T-helper 2 cell (primary cell): ENCODE measurements at places on chromosomes 16 and 17.

DNA sequence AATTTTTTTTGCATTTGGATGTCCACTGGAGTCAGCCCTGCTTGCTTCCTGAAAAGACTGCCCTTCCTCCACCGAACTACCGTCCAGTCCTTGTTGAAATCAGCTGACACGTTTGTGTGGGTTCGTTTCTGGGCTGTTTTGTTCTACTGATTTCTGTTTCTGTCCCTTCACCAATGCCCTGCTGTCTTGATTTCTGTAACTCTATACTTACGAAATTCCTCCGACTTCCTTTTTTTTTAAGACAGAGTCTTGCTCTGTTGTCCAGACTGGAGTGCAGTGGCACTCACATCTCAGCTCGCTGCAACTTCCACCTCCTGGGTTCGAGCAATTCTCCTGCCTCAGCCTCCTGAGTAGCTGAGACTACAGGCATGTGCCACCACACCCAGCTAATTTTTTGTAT is 8.4 kb upstream of the GAA start:
- DNase-seq, result no peak

DNA sequence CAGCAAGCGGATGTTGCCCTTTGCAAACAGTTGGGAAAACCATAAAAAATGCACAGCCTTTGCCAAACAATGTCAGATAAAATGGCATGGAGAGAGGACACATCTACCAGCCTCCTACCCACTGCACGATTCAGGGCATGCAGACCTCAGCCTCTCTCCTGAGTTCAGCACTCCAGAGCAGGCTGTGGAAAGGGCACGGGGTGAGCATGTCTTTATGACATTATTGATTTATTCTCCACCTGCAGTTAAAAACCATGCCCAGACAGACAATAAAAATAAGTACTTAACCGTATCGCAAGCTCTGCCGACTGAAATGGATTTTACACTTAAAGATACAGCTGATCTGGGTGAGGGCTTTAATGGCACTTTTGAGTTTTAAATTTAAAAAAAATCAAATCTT is 127.1 kb downstream of the MAF start:
- no peak for DNase-seq

GRCh38 chr17:56629531-56630075 is 36.1 kb downstream of the NOG start:
- no peak for DNase-seq

GRCh38 chr16:22635357-22635761 is 124.7 kb downstream of the NPIPB5 start:
- DNase-seq, result no peak

DNA sequence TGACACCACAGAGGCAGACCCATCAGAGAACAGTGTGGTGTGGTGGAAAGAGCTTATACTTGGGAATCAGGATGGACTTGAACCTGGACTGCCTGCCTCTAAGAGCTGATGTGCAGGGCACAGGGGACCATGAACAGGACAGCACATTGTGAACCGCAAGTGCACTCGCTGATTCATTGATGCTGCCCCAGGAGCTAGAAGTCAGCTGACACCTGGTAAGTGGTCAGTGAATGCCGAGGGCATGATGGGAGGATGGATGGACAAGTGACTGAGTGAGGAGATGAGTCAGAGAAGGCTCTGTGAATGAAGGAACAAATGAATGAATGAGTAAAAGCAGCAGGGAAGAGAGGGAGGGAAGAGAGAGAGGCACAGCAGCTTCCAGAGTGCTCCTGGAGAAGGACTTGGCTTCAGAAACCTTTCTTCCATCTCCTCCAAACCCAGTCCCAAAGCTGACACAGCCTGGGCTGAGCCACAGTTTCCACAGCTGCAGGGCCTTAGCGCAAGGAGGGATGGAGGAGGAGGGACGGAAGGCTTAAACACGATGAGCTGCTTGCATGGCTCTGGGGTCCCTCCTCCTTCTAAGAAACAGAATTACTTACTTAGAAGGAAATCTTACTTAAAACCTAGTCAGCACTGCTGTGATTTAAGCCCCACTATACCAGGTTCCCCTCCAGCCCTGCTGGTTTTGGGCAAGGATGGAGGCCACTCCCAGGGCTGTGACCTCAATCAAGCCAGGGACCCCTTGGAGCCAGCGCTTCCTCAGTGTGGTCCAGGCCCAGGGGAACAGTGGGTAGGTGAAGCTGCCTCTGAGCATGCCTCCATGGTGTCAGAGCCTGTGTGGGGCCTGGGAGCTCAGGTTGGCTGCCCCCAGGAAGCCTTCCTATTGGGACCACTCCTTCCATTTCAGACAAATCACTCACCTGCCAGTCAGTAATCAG is 184.6 kb downstream of the TMEM132E start:
- DNase-seq, result no peak

GRCh38 chr17:238964-239259 is 57.5 kb upstream of the DOC2B start:
- DNase-seq, result no peak

DNA sequence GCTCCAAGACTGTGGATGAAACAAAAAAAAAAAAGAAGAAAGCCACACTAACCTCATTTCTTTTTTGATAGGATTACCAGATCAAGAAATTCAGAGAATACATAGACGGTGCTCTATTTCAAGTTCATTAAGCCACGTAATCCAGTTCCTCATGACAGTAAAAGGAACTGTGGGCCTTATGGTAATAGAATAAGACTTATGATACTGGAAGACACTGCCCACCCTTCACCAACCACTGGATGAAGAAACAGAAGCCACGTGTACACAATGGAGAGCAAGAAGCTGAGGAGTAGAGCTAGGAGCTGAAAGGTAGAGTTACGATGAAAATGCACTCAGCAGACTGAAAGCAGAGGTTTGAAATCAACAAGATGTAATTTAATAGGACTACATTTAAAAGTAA is 11.2 kb downstream of the NCBP3 start:
- no peak for DNase-seq

DNA sequence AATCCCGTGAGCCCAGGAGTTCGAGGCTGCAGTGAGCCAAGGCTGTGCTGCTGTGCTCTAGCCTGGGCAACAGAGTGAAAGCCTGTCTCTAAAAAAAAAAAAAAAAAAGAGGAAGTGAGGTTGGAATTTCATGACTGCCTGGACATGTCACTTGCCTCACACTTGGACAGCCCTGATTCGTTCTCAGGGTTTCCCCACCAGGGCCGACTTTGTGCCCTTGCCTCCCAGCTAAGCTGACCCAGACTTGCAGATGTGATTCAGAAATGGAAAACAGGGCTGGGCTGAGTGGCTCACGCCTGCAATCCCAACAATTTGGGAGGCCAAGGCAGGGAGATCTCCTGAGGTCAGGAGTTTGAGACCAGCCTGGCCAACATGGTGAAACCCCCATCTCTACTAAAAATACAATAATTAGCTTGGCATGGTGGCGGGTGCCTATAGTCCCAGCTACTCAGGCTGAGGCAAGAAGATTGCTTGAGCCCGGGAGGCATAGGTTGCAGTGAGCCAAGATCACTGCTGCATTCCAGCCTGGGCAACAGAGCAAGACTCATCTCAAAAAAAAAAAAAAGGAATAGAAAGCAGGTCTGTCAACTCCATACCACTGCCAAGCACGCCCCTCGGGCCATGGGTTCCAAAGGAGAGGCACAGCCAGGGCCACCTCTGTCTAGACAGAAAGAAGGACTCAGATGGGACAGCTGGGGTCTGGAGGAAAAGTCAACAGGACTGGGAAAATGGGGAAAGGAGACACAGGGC is 46.9 kb downstream of the SOCS1 start:
- DNase-seq, result no peak

GRCh38 chr16:78987666-78988065 is 612.9 kb downstream of the MAF start:
- no peak for DNase-seq

GRCh38 chr17:50536683-50537646 is 4.4 kb downstream of the EPN3 start:
- no peak for DNase-seq

DNA sequence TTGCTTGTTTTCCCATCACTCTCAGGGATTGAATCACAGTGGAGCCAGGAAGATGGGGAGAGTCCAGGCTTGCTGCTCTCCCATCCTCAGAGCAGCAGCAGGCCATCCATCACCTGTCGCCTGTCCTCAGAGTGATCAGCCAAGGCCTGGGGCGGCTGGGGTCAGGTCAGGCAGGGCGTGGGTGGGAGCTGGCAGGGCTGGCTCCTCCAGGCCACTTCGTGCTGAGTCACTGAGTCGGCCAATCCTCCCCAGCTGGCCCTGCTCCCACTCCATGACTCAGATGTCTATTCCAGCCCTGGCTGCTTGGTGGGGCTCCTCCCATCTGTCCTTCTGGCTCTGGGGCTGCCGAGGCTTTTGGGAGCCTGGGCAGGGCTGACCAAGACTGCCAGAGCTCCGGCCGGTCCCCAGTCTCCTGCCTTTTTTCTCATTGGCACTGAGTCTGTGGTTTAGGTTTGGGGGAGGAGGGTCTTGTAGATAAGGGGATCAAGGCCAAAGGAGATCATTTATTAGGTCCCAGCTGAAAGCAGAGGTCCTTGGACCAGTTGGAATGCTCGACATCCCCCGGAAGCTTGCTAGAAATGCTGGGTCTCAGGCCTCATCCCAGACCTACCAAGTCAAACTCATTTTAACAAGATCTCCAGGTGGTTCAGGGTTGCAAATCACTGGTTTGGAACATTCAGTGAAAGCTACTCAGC is 72.7 kb downstream of the ABCC1 start:
- DNase-seq, result no peak

DNA sequence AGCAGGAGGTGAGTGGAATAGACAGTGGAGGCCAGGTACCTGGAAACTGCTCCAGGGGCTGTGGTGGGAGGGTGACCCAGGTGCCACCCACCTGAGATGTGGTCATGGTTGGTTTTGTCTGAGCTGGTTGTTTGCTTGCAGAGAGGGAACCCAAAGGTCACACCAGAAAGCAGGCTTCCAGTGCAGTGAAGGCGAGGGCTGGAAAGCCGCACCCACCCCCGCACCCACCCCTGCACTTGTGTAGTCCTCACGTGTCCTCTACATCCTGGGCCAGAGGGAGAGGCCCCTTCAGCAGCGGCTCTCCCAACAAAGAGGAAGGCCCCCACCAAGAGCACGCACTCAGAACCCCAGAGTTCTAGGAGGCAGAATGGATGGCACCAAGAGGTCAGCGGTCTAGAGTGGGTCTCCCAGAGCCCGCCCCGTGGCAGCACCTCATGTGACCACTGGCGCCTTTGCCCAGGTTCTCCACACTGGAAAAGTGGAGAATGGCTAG is 92.6 kb upstream of the CBX4 start:
- no peak for DNase-seq

DNA sequence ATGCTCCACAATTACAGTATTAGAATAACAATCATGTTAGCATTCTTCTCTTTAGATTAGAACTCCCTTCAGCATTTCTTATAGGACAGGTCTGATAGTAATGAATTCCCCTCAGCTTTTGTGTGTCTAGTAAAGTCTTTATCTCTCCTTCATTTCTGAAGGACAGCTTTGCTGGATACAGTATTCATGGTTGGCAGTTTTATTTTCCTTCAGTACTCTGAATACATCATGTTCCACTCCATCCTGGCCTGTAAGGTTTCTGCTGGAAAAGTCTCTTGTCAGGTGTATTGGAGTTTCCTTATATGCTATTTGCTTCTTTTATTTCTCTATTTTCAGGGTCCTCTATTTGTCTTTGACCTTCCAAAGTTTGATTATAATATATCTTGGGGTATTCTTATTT is 4.0 kb upstream of the ABCA10 start:
- no peak for DNase-seq

DNA sequence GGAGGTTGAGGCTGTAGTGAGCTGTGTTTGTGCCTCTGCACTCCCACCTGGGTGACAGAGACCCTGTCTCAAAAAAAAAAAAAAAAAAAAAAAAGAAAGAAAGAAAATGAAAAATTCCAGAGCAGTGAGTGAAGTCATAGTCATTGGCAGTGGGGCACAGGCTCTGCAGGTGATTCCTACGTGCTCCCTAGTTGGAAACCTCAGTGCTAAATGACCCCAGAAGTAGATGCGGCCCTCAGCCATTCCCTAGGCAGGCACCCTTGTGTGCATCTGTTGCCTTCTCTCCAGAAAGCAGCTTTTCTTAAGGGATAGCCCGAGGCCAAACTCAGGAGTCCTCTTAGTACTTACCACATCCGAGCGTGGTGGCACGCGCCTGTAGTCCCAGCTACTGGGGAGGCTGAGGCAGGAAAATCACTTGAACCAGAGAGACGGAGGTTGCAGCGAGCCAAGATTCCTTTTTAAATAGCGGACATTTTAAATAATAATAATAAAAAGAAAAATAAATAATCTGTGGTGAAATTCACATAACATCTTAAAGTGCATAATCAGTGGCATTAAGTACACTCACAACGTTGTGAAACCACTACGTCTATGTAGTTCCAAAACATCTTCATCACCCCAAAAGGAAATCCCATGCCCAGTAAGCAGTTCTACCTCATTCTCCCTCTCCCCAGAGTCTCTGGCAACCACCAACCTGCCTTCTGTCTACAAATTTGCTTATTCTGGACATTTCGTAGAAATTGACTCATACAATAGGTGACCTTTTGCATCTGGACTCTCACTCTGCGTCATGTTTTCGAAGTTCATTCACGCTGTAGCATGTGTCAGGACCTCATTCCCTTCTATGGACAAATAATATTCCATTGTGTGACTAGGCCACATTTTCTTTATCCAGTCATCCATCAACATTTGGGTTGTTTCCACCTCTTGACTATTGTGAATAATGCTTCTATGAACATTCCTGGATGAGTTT is 12.5 kb upstream of the SPHK1 start:
- no peak for DNase-seq

GRCh38 chr16:56977216-56977615 is 12.1 kb upstream of the NLRC5 start:
- no peak for DNase-seq

DNA sequence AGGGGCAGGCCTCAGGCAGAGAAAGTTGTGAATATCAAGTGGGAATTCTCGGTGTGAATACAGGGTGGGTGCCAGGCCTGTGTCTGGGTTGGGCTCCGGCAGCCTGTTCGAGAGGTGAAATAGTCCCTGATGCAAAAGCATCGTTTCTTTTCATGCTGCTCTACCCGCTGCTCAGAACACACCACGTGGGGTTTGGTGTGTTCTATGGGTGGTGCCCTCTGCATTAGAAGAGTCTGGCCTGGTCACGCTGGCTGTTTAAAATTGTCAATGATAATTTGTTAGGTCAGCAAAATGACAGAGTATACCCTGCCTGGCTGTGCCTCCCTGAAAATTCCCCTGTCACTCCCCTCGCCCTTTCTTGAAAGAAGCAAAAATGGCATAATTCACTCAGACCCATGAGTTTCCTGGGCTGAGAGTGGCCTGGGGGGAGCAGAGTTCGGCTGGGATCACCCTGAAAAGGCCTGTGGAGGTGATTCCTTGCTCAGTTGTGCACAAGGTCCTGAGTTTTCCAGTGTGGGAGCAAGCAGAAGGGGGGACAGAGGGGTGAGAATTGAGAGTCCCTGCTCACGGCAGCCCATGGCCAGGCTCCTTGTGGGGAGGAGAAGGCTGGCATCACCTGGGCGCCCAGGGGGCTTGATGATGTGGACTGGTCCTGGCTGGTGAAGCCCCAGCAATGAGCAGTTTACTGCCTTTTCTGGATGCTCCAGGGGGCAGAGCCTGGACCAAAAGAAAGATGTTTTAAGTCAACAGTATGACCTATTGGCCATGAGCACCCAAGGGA is 3.2 kb downstream of the CACNG5 start:
- no peak for DNase-seq

- DNase-seq, result no peak
These were observed 12.1 kb downstream of the CD300A start for GRCh38 chr17:74478420-74479100.
